Osteoblast (primary cell): ENCODE measurements at places on chromosomes 13 and 19. TPM values are rescaled to one million over a fixed set of nuclear protein-coding genes. Genes with fewer than 3 reads are reported as not detected.

Gene ZFP28
- total RNA-seq = 7.6 and 7.7 TPM in 2 replicates

Gene EXOC3L2
- not detected in 2 replicates for total RNA-seq

Gene FSD1
- total RNA-seq = 0.29 and 1.1 TPM in 2 replicates

Gene SHD
- not detected in 2 replicates for total RNA-seq

Gene PSG7
- not detected in 2 replicates for total RNA-seq

Gene MYO1F
- under 0.01 and 0.72 TPM in 2 replicates for total RNA-seq

DNA sequence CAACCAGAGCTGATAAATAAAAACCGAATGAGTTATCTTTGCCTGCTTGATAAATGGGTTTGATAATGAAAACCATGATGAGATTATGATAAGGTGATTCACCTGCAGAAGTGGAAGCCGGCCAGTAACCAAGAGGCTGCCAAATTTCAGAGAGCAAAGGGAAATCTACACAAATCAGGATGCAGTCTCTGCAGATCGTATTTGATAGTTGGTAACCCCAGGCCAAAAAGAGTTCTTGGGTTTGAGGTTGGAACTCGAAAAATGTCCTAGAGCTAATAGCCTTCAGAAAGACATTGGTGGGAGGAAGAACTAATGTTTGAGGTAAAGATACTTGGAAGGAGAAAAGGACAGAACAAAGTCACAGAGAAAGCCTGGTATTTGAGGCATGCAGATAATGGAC is 9.6 kb upstream of the LATS2 start:
- H3K36me3 ChIP-seq = no peaks in the 10 kb centered on the region
- H3K27me3 ChIP-seq = no peaks in the 10 kb centered on the region
- peak overlapping the region; percentile 2 for H3K27ac ChIP-seq
- DNase-seq = no peak

DNA sequence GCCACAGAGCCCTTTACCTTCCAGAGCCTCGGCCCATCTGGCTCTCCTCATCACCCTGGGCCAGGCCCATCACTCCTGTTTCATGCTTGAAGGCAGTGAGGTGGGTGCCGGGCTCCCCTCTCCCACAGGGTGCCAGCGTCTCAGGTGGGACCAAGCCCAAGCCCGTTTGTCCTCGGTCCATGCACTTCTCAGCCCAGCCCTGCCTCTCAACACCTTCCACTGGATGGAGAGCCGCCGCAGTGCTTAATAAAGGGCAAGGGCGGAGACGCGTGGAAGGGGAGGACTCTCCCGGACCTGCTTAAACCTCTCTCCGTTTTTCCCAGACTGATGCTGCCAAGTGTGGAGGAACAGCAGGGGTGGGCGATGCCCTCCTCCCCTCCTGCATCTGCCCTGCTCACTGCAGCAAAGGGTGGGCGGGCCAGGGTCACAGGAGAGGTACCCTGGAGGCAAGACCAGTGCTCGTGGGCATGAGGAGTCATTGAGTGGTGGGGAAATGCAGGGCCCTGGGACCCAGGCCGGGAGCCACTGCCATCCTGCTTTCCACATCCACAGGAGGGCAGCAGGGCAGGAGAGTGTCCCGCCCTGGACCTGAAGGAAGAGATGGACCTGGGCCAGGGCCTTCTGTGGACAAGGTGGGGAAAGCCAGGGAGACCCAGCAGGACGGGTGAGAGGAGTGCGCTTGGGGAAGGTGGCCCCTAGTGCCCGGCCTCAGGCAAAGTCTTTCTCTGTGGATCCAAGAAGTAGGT is 9.7 kb upstream of the ATP11A start:
- no peaks in the 10 kb centered on the region for H3K4me1 ChIP-seq
- no peaks in the 10 kb centered on the region for H3K36me3 ChIP-seq
- no peak overlapping the region for H3K4me3 ChIP-seq
- peaks cover 2% of the 10 kb centered on the region for H3K27me3 ChIP-seq
- H3K27ac ChIP-seq = no peak overlapping the region

GRCh38 chr13:94329277-94329676 is 150.2 kb downstream of the DCT start:
- DNase-seq = peak; percentile 60
- no peaks in the 10 kb centered on the region for H3K27me3 ChIP-seq
- H3K36me3 ChIP-seq = no peaks in the 10 kb centered on the region
- H3K4me3 ChIP-seq = peak overlapping the region; percentile 50
- H3K27ac ChIP-seq = peak overlapping the region; percentile 79
- H3K4me1 ChIP-seq = peaks cover 43% of the 10 kb centered on the region

- no peaks in the 10 kb centered on the region for H3K27me3 ChIP-seq
- H3K27ac ChIP-seq = no peak overlapping the region
- no peak for DNase-seq
- H3K4me1 ChIP-seq = no peaks in the 10 kb centered on the region
Measured at GRCh38 chr13:59337070-59337469, 826.7 kb downstream of the DIAPH3 start.

DNA sequence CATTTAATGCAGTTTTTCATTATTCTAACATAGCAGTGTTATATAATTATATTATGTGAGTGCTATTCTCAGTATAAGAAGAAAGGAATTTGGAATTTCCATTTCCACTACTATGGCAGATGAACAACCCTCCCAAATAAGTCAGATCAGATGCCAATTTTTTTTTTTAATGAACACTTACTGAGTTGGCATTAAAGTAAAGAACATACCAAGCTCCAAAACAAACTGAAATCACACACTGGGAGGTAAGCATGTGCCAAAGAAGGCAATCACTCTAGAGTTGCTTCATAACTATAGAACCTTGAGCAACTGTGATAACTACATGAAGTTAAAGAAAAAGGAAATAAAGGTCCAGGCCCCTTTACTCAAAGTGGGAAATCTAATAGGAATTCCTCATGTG is 90.3 kb downstream of the RNF17 start:
- H3K4me1 ChIP-seq = peaks cover 7% of the 10 kb centered on the region
- H3K27me3 ChIP-seq = peaks cover 8% of the 10 kb centered on the region
- no peak for DNase-seq
- H3K27ac ChIP-seq = no peak overlapping the region
- no peak overlapping the region for H3K4me3 ChIP-seq
- H3K36me3 ChIP-seq = no peaks in the 10 kb centered on the region

DNA sequence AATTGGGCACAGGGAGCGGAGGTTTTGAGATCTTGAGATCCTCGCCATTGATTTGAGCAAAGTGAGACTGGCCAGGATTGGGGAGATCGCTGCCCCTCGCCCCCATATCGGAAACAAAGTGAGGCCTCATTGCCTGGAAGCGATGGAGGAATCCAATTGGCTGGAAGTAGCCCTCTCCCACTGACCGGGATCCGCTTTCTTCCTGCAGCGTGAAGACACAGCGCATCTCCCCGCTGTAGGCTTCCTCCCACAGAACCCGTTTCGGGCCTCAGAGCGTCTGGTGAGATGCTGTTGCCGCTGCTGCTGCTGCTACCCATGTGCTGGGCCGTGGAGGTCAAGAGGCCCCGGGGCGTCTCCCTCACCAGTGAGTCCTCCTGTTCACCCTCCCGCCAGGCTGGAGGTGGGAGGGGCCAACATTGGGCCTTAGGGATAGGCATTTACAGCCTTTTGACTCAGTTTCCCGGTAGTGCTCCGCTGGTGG is 438 bp downstream of the PRKCSH start:
- H3K27ac ChIP-seq = peak overlapping the region; percentile 67
- peaks cover 30% of the 10 kb centered on the region for H3K36me3 ChIP-seq
- no peaks in the 10 kb centered on the region for H3K27me3 ChIP-seq
- DNase-seq = peak; percentile 82
- peak overlapping the region; percentile 100 for H3K4me3 ChIP-seq
